ENCODE measurements at places on chromosomes 7 and 10.

GRCh38 chr7:88001744-88002530 is 67.9 kb downstream of the ADAM22 start:
- DNase-seq: no peak

GRCh38 chr7:1234881-1235500 is 2.3 kb downstream of the UNCX start:
- no peak for DNase-seq

- DNase-seq: no peak
Observed at GRCh38 chr10:129385600-129385999, 81.4 kb upstream of the MGMT start.

- DNase-seq: no peak
Observed at GRCh38 chr10:48542471-48543181, 62.2 kb downstream of the ARHGAP22 start.

GRCh38 chr7:45162311-45162845 is 4.8 kb downstream of the RAMP3 start:
- no peak for DNase-seq

- no peak for DNase-seq
Observed at GRCh38 chr10:29446327-29446726, 157.5 kb downstream of the LYZL1 start.

DNA sequence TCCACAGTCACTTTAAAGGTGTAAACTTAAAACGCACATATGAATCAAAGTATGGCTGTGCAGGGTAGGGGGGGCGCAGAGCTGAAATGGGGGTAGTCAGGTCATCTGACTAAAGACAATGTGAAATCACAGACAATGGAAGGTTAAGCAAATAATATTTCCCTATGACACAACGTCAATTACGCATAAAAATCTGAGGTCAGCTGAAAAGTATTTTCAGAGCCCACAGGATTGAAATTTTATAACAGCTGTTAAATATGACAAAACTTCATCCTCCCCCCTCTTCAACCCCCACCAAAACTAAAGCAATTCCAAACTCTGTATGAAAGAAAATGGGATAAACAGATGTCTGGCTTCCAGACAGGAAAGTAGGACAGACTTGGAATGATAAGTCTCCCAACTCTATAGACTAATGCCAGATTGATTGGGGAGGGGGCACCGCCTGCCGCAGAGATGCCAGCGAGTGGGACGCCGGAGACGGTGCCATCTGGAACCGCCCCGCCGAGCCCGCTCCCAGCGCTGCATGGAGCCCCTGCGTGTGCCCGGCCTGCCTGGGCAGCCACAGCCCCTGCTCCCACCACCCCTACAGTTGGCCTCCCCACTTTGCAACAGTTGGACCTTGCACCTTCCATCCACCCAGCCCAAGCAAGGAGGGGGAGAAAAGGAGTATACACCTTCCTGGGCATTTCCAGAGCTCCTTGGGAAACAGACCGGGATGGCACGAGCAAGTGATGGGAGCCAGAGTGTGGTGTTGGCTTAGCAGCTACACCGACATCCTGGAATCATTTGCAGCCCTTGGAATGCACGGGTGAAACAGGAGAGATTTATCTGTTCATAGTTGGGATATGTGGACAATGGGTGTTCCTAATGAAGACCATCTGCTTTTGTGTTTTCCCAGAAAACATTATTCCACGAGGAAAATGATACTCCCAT is 10.7 kb downstream of the EBF3 start:
- no peak for DNase-seq

- no peak for DNase-seq
Observed at GRCh38 chr10:102744374-102745051, 765 bp downstream of the WBP1L start.

DNA sequence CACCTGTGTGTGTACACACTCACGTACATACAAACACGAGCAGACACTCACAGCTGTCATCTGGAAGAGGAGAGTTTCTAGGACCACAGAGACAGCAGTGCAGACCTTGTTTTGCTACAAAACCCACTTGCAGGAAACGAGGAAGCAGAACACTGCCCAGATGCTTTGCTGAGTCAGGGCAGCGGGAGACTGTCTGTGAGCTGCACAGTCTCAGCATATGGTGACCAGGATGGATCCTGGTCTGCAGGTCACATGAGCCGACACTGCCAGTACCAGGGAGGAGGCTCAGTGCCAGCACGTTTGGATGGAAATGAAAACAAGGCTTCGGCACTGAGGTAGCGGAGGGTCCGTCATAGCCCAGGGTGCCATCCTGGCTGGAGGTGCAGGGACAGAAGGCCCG is 117.6 kb upstream of the DPP6 start:
- no peak for DNase-seq

GRCh38 chr7:28570113-28570969 is 158.0 kb downstream of the CREB5 start:
- DNase-seq: no peak

DNA sequence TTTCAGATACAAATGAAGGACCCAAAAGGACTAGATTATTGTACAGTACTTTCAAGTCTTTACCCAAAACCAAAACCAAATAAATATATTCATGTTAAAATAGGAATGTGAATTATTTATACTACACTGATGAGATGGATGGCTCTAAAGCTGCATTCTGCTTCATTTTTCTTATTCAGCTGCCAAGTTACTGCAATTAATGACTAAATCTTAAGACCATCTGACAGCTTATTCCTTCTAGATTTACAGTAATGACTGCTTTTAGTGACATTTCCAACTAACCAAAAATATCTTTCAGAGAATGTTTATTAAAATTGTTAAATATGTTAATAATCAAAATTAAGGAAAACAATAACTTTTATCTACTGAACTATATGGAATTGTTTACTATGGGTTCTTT is 20.9 kb downstream of the ENKUR start:
- DNase-seq: no peak

GRCh38 chr10:108358912-108359311 is 1194.4 kb upstream of the SORCS1 start:
- DNase-seq: no peak

GRCh38 chr7:156820445-156821063 is 72.4 kb downstream of the LMBR1 start:
- DNase-seq: no peak

GRCh38 chr10:70118196-70118595 is 14.4 kb downstream of the AIFM2 start:
- DNase-seq: no peak

GRCh38 chr10:49332768-49333167 is 33.8 kb downstream of the C10orf71 start:
- DNase-seq: no peak
